Hippocampal formation (tissue), 2 donors: ENCODE measurements at places on chromosomes 7 and 10.

GRCh38 chr7:142321391-142321790 lies 63.5 kb upstream of the PRSS58 start:
- DNase-seq = no peak

DNA sequence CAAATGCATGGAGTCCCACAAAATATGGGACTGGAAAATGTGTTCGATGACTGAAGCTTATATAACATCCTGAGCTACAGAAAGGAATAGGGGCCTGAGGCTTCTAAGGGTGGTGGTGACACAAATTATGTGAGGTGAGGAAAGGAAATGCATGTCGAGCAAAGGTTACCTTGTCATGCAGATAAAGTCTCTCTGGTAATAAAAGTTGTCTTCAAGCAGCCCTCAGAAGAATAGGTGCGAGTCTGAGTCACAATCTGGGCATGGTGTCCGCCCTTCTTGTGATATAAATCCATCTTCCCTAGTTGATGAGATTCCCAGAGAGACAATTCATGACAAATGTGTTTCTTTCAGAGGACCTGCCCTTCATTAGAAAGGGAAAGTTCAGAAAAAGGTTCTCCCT lies 985.2 kb upstream of the C7orf33 start:
- DNase-seq = no peak

DNA sequence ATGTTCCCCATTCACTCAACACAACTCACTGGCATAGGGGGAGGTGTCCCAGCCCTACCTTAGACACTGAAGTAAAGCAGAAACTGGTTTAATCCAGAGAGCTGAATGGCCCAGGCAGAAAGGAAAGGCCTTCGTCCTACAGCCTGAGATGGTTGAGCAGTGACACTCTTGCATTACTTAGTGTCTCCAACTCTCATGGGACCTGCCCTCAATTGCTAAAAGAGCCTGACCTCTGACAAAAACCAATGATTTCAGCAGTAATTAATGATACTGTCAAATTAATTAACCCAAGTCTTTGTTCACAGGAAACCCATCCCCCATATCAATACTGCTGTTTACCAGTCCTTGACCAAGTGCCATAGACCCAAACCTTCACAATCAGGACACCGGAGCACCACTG lies 48.6 kb downstream of the ICA1 start:
- no peak for DNase-seq

DNA sequence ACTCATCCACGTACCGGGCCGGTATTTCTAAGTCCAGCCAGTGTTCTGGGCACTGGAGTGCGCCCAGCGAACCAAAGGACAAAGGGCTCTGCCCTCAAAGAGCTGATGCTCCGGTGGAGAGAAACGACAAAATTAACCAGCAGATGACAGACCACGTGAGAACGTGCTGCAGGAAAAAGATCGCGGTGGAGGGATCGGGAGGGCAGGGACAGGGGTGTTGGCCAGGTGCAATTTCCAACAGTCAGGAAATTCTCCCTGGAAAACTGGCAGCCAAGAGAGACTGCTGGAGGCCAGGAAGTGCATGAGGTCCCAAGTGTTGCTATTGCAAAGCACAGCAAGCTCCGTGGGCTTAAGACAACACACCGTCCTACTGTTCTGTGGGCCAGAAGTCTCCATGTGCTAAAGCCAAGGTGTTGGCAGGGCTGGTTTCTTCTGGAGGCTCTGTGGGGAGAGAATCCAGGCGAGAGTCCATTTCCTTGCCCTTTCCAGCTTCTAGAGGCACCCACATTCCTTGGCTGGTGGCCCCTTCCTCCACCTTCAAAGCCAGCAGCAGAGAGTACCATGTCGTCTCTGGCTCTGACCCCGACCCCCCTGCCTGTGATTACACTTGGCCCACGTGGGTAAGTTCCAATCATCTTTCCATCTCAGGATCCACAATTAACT lies 21.3 kb upstream of the AMZ1 start:
- no peak for DNase-seq

GRCh38 chr10:94784256-94784655 lies 21.8 kb downstream of the CYP2C19 start:
- no peak for DNase-seq

DNA sequence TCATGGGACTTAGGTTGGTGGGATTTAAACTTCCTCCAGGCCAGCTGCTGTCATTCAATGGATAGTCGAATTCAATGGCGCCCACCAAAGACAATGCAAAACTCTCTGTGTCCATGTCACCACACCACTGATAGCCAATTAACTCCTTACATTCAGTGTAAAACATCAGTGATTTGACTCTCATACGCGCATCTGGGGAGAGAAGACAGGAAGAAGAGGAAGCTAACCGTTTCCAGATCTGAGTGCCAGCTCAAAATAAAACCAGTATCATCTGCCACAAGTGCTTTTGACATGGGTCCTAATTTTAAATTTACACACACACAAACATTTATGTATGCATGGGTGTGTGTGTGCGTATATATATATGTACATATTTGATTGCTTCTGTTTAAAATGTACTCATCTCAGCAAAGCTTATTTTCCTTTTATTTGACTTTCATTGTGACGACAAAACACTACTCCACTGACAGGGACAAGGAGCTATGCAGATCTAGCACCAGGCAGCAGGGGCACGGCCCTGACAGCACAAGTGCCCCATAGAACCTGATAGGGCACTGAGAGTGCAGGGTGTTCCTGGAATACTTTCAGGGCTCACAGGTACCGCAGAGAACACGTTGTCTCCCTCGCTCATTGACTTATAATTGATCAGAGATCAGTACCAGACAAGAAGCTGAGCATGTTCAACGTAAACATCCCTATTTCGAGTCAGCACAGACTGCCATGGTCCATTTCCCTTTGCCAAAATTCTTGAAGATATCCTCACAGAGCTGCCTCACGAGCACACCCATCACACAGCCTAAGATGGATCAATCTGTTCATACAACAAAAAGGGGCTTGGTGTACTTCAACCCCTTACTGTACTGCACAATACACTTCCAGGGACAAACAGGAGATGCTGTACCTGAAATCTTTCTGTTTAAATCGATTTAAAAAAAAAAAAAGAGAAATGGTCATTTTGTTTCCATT lies 176.1 kb downstream of the COBL start:
- no peak for DNase-seq

DNA sequence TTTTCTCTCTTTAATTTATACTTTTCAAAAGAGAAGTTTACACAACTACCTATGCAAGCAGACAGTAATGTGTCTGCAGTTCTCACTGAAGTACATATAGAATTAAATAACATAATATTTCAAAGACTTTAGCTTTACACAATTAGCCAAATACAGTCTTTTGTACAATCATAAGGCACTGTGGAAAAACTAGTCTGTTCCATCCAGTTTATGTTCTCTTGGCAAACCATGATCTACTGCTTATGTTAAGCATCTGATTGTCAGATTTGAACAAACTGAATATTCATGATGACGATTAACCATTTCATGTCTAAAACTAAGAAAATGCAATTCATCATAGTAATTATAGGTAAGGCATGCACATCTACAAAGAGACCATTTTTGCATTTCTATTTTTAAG lies 842 bp downstream of the SEMA3A start:
- DNase-seq = no peak
